ENCODE measurements at places on chromosomes 5 and 9.

DNA sequence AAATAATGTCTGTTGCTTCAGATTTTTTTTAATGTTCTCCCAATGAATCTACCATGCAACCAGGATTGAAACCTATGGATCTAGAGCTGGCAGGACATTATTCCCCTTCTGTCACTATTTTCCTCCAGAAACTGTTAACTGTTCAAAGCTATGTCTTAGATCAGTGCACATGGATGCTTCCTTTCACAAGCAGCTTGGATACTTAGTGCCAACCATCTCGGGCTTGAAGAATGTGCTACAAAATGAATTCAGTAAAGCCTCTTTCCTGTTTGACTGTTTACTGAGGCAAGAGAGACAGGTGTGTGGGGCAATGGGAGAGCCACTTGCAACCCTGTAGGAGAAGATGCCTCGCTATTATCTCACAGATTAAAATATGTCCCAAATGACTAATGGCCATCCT lies 774.8 kb downstream of the KCTD16 start:
- DNase-seq = no peak

GRCh38 chr9:117662651-117663050 lies 41.6 kb upstream of the TLR4 start:
- no peak for DNase-seq

GRCh38 chr9:116897201-116897600 lies 210.1 kb downstream of the TRIM32 start:
- DNase-seq = no peak

GRCh38 chr9:135265931-135266330 lies 178.5 kb downstream of the OLFM1 start:
- no peak for DNase-seq

- DNase-seq = no peak
Measured at GRCh38 chr9:109037946-109038715, 24.8 kb upstream of the CTNNAL1 start.

DNA sequence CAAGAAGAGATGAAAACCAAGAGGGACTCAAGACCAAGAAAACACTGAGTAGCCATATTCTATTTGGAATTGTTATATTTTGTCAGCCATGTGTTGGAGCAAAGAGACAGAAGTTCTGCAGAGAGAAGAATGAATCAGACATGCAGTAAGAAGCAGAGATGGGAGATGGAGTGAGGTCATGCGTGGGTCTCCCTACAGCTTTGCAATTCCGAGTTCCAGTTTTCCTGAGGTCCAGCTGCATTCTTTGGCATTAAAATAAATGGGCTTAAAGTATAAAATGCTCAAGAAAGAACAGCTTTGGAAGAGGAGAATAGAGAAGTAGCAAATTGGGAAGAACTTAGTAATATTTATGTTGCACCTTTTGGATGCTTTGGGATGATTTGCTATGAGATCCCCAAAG lies 361.6 kb downstream of the NPR3 start:
- DNase-seq = no peak

GRCh38 chr5:82306151-82306550 lies 28.0 kb upstream of the RPS23 start:
- DNase-seq = no peak

DNA sequence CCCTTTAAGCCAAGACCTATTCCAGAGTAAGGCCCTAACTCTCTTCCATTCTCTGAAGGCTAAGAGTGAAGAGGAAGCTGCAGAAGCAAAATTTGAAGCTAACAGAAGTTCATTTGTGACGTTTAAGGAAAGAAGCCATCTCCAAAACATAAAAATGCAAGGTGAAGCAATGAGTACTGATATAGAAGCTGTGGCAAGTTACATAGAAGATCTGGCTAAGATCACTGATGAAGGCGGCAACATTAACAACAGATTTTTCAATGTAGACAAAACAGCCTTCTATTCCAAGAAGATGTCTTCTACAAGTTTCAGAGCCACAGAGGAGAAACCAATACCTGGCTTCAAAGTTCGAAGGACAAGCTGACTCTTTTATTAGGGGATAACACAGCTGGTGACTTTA lies 1143.4 kb downstream of the CDH12 start:
- DNase-seq = no peak

GRCh38 chr9:116365056-116365471 lies 211.5 kb downstream of the PAPPA start:
- no peak for DNase-seq

DNA sequence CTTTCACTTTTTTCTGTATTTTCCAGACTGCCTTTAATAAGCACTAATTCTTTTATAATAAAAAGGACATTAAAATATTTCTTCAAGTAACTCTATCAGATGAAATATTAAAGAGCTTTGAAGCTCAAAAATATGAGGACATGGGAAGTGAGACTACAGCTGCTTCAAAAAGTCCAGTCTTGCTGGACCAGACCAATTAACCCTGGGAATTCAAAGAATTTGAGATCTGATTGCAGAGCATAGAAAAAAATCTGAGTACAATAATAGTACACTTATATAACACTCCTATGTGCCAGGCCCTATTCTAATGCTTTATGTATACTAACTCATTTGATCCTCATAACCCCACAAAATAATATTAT lies 9.8 kb downstream of the TMEM245 start:
- no peak for DNase-seq

DNA sequence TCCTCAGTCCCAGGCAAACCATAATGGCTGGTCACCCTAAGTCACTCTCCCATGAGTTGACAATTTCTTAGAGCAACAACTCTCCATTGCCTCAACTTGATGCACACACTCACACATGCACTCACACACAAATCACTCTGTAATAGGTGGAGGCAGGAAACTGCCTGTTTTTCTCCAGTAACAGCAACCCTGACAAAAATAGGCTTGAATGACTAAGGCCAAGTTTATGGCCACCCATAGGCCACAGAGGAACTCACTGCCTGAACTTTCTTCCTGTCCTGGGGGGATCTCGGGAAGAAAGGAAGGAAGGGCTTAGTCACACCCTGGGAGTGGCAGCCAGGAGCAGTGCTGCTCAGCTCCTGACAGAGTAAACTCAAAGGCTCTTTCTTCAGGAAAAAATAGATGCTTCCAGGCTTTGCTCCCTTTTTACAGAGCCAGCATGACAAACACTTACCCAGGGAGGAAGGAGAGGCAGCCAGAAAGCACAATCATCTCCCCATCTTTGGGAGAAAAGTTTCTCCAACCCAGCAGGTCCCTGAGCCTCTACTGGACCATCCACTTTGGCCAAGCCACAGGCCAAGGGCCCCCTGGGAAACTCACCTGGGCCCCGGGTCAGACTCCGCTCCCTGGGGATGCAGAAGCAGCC lies 368 bp downstream of the SH3TC2 start:
- no peak for DNase-seq

DNA sequence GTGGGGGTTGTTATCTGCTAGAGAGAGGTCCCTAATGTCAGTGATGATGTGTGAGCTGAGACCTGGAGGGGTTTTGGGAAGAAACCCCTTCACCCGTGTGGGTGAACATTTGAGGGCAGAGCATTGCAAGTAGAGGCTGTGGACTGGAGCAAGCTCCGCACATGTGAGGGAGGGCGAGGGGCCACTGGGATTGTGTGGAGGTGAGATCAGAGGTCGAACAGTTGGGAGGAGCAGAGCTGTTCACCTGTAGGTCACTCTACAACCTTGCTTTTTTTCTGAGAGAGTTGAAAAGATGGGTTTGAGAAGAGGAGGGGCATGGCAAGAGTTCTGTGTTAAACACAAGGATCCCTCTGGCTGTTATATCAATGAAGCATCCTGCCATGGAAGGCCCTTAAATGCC lies 480.4 kb upstream of the ZNF608 start:
- no peak for DNase-seq

- peak; percentile 64 for DNase-seq
Measured at GRCh38 chr5:32092938-32093812, 80.9 kb downstream of the GOLPH3 start.
